ENCODE measurements at places on chromosomes 1 and 21. TPM values are rescaled to one million over a fixed set of nuclear protein-coding genes. Genes with fewer than 3 reads are reported as not detected.

GRCh38 chr21:43739621-43740435 lies 20.9 kb downstream of the PDXK start:
- no peak for DNase-seq

GRCh38 chr1:151581451-151581850 lies 30.4 kb upstream of the SNX27 start:
- DNase-seq, result no peak

DNA sequence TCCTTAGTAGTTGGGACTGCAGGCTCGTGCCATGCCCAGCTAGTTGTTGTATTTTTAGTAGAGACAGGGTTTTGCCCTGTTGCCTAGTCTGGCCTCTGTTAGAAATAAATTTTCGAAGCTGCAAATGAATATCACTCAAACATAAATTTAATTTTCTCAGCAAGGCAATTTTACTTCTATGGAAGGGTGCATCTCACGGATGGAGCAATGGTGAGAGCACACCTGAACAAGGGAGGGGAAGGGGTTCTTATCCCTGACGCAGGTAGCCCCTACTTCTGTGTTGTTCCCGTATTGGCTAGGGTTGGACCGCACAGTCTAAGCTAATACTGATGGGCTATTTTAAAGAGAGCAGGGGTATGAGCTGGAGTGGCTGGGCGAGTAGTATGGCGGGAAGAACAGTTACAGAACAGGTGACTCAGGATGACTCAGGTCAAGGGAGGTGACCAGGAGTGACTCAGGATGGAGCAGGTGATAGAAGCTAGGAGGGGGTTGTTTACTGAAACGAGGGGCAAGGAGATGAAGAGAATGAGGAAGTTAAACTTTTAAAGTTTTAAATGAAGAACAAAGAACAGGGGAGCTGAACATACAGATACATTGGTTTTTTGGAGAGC lies 7.5 kb downstream of the MDM4 start:
- DNase-seq, result no peak

DNA sequence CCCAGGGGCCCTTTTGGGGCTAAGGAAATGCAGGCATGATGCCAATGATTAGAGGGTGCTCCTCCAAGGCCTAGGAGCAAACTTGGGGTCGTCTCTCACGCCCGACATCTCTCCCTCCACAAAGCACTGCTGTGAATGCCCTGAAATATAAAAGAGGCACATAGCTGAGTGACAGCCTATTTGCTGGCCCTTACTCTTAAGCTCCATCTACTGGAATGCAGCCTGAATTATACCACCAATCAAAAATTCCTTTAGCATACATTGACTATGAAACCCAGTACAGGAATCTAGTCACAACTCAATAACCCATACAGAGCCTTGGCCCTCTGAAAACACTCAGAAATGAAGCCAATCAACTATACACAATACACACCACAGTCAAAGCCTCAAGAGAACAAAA lies 105.5 kb downstream of the LRIG2 start:
- DNase-seq, result no peak

- no peak for DNase-seq
Observed at GRCh38 chr1:236457775-236458174, 63.7 kb downstream of the EDARADD start.

- DNase-seq, result no peak
Observed at GRCh38 chr21:45558044-45558721, 15.9 kb upstream of the SLC19A1 start.

GRCh38 chr1:185317886-185318310 lies 855 bp upstream of the IVNS1ABP start:
- no peak for DNase-seq

- DNase-seq, result no peak
Observed at GRCh38 chr1:63630666-63631065, 37.5 kb downstream of the PGM1 start.

DNA sequence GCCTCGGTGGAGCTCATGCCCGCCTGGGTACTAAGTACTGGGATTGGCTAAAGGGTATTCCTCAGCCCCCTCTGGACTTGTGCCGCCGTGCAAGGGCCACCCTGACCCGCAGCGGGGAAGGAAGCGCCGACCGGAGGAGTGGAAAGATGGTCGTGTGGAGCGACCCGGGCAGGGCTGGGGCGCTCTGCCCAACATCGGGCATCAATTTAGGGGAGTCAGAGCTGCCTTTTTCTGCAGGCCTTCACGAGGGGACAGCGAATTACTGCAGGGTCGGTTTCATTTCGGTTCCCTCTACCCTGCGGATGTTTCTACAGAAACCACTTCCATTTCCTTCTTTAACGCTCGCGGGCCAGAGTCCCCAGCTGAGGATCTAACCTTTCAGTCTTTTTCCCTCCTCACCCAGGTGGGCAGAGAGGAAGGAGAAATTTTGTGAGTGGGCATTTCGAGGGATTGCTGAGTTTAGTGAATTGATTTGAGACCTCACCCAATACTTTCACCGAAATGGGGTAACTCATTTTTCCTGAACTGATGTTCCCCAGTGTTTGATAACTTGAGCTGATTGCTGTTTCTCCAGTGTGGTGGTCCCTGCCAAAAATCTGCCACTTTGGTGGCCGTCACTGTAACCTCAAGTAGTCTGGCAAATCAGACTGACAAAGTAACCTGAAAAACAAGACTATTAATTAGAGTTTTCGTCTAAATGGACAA lies 1.1 kb downstream of the TOR1AIP1 start:
- no peak for DNase-seq

DNA sequence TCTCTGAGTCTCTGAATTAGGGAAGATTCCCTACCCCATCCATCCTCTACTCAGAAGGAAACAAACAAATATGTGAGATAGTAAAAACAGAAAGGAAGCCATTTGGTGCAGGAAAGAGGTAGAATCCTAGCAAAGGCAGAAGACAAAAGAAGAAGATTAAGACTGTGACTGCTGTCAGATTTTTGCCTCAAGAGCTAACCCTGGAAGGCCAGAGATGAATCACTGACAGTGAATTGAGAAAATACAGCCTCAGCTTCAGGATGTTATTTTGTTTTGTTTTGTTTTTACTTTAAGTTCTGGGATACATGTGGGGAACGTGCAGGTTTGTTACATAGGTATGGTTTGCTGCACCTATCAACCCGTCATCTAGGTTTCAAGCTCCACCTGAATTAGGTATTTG lies 31.7 kb downstream of the DSTYK start:
- no peak for DNase-seq

GRCh38 chr1:231272173-231272572 lies 31.2 kb downstream of the GNPAT start:
- no peak for DNase-seq

DNA sequence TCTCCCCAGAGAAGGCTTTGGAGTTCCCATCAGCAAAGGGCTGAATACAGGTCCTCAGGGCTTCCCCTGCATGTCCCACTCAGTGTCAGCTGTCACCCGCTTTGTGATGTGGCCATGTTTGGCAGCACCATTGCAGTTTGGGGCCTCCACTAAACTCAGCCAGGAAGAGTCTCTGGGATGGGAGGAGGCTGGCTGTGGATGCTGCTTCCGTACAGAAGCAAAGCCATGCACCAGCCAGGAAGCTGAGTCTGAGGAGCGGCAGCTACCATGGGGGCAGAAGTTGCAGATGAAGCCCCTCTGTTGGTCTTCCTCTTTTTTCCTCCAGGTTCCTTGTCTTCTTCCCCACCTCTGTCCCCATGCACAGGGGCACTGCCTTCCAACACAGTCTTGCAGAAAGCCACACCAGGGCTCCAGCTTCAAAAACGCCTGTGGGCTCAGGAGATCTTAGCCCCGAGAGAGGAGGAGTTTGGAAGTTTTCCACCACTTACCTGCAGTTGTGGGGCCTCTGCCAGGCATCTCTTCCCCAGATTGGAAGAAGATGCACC lies 416.8 kb downstream of the NPHP4 start:
- DNase-seq, result no peak

GRCh38 chr1:168485048-168485447 lies 58.7 kb downstream of the XCL2 start:
- no peak for DNase-seq

GRCh38 chr1:170734412-170735175 lies 70.7 kb downstream of the PRRX1 start:
- no peak for DNase-seq

DNA sequence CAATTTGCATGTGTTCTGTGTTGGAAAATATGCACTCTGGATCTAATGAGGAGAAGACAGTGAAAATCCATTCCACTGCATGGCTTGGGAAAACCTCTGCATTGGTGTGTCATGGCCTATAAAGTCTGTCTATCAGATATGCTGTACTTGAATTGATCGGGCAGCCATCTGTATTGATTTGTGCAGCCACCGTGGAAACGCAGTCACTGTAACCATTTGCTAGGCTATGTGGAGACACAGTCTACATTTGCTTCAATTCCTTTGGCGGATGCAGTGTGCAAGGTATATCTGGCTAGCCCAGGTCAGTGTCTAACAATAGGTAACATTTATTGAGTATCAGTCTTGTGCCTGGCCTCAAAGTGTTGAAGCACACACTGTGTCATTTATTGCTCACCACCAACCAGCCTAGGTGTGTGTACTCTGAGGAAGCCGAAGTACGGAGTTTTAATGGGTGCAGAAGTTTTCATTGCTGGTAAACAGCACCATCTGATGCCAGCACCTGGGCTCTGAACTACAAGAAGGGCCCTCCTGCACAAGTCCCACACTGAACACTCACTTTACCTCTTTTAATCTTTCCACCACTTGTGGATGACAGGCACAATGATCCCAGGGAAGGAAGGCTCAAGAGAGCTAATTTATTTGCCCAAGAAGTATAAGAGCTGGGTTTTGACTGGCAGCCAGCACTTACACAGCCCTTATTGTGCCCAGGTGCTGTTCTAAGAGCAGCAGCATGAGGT lies 83.4 kb downstream of the DAB1 start:
- DNase-seq, result no peak

DNA sequence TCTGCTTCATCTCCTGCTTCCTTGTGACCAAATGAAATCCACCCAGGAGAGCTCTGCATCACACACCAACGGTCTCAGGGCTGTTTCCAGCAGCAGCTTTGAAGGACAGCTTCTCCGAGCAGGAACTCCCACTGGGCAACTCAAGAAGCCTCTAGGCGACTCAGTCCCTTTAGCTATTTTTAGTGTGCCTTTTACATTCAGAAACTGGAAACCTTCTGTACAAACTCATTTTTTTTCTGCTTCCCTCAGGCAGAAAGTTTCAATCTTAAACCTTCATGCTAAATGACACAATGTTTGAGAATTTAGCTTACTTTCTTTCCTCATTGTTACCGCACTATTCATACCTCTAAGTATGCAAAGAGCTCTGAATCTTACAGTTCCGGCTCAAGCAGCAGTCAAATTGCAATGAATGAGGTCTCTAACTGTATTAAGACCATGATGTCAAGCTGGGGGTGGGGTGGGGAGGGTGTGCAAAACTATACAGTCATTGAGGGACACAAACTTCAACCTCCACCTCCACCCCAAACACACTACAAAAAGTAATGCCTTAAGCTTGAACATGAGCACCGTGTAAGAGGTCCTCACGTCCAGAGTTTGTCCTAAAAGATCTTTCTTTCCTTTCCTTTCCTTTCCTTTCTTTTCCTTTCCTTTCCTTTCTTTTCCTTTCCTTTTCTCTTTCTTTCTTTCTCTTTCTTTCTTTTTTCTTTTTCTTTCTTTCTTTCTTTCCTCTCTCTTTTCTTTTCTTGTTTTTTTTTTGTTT lies 16.4 kb upstream of the TARBP1 start:
- no peak for DNase-seq

DNA sequence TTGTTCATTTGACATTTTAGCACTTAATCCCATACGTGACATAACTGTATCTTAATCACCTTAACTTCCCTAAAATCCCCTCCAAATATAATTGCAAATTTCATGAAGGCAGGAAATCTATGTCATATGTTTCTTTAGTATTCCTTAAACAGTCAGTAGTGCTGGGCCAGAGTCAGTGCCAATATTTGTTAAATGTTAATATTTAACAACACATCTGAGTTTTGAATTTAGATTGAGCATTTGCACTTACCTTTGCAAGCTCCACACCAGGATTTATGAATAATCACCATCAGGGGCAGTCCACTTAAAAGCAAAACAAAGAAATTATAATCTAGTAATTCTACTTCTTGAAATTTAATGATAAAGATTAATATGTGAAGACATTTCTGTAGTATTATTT lies 5.3 kb downstream of the KTI12 start:
- DNase-seq, result no peak

DNA sequence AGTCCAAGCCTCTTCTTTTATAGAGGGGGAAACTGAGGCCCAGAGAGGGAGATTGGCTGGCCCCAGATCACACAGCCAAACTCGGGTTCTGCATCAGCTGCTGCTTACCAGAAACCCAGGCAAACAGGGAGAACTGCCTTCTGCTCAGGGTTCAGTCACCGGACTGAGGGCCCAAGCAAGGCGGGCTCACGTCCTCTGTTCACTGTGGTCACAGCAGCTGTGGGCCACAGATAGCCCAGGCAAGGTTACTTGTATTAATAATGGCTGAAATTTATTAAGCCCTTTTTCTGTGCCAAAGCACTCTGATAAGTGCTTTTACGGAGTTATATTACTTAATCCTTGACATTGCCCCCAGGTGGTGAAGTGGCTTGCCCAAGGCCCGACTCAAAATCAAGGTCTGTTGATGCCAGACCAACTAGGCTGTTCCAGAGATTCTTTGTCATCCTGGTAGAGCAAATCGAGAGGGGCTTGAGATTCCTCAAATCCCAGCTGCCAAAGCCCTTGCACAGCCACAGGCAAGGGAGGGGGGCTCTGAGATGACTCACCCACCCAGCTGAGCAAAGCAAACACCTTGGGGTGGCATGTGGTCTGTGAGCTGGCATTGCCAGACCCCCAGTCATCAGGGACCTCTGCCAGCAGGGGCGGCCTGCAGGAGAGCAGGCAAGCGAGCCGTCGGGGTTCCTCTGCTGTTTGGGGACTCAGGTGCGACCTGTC lies 36.5 kb downstream of the EPHB2 start:
- no peak for DNase-seq

GRCh38 chr1:228368801-228369607 lies 37.6 kb downstream of the TRIM11 start:
- DNase-seq, result no peak

GRCh38 chr1:180612632-180613031 lies 19.2 kb upstream of the XPR1 start:
- no peak for DNase-seq

GRCh38 chr1:230120921-230121381 lies 53.9 kb downstream of the GALNT2 start:
- no peak for DNase-seq

DNA sequence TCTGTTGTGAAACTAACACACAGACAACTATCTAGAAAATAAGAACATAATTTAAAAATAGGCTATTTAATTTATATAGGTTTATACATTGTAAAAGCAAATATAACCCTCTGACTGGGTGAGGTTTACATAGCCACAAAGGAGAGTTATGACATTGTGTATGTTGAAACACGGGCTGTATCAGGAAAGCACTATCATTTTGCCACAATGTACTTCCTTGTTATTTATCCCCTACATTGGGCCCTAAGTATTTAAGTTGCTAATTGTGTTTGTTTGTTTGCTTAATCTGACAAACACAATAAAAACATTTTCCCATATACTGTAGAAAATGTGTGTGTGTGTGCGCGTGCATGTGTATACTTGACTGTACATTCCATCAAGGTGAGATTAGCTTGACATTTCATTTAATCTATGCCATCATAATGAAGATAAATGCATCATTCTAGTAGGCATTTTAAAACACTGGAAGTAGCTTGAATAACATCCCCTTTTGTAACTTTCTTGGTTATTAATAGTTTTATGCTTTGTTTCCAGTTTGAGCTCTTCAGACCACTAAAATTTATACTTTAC lies 72.1 kb downstream of the RGS13 start:
- DNase-seq, result no peak

GRCh38 chr21:36792505-36792967 lies 93.6 kb downstream of the SIM2 start:
- no peak for DNase-seq

- no peak for DNase-seq
Observed at GRCh38 chr1:243790404-243790803, 59.6 kb downstream of the AKT3 start.

SLC35D1 gene
- 14.8 TPM for total RNA-seq

CCDC17 gene
- total RNA-seq, result 2.2 TPM

PRAMEF12 gene
- total RNA-seq, result not detected

OPRD1 gene
- total RNA-seq, result not detected

EFNA1 gene
- total RNA-seq, result 15.4 TPM
